ENCODE measurements at places on chromosomes 1 and 21. TPM values are rescaled to one million over a fixed set of nuclear protein-coding genes. Genes with fewer than 3 reads are reported as not detected.

Gene AHCYL1
- total RNA-seq = 31.8 TPM

Gene RASSF5
- total RNA-seq = 6.4 TPM

Gene FH
- total RNA-seq = 21.7 TPM

Gene KCND3
- 3.0 TPM for total RNA-seq

Gene S100A6
- 348 TPM for total RNA-seq

Gene PROK1
- total RNA-seq = not detected

GRCh38 chr1:224739997-224740684 lies 124.0 kb downstream of the CNIH3 start:
- DNase-seq = no peak

GRCh38 chr1:223540485-223541106 lies 124.9 kb downstream of the CAPN8 start:
- no peak for DNase-seq

GRCh38 chr1:9101510-9102146 lies 27.3 kb downstream of the GPR157 start:
- DNase-seq = peak; percentile 52

DNA sequence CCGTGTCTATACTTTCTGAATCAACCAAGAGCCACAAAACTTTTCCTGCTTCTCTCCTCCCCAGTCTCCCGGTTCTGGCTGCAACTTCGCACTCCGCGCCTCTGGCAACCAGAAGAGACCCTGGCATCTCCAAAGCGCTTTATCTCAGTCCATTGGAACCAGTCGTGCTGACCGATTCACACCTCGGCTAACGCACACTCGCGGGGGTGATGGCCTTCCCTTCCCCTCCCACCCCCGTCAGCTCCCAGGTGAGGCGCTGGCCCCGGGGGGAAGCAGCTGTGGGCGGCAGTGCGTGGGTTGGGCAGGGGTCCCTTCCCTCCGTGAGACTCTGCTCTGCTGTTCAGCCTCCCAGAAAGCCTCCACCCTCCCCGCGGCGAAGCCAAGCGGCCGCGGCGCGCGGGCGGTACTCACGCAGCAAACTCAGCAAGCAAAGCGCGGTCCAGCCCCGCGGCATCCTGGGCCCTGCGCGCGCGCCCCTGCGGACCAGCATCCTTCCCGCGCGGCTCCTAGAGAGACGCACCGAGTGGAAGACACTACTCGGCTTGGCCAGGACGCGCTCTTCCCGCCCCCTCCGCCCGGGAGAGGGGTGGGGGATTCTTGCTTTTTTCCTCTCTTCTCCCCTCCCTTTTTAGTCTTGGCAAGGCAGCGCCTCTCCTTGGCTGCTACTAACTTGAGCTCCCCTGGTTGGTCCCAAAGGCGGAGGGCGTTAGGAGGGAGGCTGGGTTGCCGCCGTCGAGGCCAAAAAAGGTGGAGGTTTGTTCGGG lies at the start of gene CD34:
Gene CD34 (minus strand): TSS at position 535 of the 764 bp plus-strand sequence. CDS start 45 bp downstream, at position 490.
- no peak for DNase-seq

DNA sequence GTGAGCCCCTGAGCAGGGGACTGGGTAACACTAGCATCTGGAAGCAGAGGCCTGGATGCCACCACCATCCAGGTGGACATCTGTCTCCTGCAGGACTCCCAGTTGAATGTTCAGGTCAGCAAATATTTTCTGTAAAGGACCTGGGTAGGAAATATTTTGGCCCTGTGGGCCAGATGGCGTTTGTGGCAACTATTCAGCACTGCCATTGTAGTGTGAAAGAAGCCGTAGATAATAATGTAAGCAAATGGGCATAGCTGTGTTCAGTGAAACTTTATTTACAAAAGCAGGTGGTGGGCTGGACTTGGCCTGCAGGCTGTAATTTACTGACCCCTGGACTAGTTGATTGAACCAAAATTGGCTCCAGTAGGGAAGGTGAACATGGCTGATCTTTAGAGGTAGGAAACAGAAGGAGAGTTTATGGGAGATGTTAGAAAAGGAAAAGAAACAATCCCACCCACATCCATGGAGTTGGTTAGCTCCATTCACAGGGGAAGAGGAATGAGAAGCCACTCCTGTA lies 20.0 kb upstream of the CD101 start:
- no peak for DNase-seq

DNA sequence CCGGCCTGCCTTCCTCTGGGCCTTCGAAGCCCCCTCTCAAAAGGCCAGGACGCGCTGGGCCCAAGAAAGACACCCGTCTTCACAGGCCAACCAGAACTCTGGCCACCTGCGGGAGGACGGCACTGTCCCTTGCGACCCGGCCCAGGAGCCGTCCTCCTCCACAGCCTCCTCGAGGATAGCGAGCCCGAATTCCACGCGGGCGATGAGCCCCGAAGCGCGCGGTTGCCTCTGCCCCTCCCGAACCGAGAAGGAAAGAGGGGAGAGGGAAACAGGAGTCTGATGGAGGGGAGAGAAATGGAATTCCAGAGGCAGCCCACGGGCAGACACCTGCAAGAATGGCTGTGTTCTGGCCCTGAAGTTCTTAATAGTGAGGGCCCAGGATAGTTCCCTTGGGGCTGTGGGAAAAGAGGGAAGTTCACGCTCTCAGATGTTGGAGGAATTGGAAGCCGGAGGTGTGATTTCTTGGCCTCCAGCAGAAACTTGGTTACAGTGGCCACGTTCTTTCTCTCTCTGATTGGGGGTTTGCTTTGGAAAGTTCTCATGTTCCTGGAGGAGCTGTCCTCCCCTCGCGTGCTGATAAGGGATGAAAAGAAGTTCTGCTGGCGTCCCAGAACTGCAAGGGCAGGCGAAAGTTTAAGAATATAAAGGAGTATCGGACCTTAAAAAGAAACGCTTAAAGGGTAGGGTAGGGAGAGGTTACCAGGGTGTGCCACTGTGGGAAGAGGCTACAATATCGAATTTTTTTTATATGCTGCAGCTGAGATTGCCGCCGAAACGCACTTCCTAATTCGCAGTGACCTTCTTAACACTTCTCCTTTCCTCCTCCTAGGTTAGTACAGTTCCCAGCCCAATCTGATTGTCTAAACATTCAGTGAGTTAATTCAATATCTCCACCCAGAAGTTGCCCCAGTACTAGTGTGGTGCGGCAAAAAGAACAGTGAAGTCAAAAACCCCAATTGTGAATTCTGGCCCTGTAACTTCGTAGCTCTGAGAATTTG lies 5.8 kb upstream of the SLC44A5 start:
- DNase-seq = no peak

DNA sequence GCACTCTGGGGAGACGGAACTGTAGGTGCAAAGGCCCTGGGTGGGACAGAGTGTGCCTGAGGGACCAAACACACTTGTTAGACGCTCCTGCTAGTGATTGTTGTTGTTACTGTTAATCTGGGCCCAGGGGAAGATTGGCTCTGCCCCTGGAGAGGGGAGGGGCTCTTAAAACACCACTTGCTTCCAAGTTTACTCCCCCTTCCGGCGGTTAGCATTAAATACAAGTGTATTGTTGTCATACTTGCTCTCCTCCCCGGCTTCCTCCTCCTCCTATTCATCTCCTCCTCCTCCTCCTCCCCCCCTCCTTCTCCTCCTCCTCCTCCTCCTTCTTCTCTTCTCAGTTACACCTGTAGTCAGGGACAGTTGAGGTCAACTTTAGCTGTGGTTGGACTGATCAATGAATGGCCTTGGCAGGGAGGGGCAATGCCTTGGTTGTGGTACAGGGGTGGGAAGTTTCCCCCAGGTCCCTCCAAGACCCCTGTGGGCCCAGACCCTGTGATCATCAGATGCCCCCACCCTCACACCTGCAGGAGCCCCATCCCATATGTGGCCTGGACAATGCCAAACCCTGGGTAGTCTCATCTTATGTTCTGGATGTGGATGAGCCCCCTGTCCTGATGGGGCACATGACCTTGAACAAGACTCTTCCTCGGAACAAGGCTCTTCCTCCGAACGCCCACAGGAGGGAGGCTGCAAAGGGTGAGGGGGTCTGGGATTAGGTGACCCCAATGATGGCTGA lies 217.3 kb downstream of the PTPRU start:
- no peak for DNase-seq

DNA sequence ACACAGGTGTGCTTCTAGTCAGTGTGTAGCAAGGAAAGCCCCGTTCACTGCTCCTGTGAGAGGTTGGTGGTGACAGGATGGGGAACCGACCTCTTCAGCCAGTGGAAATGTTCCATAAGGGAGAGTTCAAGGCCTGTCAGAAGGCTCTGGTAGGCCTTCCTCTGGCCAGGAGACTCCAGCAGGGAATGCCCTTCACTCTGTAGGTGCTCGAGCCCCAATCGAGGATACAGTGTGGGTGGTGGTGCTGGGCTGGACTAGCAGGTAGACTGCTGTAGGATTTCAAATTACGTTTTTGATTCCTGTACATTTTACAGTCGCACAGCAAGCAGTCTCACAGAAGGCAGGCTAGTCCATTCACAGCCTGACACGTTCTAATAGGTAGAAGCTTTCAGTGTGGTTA lies 37.8 kb downstream of the NCF2 start:
- DNase-seq = no peak

All from transverse colon (tissue), 4 donors.